Glutamatergic neuron (in vitro differentiated cells): ENCODE measurements at places on chromosomes 7 and 10. TPM values are rescaled to one million over a fixed set of nuclear protein-coding genes. Genes with fewer than 3 reads are reported as not detected.

GJD4 gene
- total RNA-seq: not detected

- DNase-seq: no peak
Measured at GRCh38 chr10:126734015-126734414, 63.5 kb upstream of the C10orf90 start.

DNA sequence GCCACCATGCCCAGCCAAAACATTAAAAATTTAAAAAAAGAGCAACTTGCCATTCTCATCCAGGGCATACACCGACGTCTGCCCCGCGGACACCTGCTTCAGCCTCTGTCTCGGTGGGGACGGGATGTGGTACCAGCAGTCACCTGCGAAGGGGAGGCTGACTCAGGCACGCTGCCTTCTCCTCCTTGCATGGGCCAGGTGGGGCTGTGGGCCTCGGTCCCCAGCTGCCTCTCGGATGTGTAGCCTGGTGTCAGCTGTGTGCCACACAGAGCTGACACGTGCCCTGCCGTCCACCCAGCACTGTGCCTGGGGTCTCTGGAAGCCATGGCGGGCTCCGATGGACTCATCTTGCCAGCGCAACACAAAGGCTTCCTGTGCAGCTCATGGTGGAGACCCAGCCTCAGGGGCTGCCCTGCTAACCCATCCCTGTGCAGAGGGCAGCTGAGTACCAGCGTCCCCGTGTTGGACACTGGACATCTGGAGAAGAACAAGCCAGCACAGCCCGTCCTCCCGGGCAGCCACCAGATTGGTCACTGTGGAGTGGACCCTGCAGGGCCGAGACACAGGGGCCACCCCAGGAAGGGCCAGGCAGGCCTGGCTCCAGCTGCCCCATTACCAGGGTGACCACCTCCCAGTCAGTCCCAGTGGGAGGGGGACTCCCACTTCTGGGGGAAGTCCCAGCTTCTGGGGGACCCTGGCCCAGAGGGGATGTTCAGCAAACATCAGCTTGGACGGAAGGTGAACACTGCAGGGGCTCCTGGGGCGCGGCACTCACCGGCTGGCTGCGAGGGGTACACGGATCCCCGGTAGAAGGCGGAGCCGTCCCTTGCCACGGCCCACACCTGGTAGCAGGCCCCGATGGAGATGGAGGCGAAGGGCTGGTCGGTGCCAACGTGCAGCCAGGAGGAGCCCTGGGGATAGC is 10.6 kb downstream of the BHLHA15 start:
- DNase-seq: no peak

- DNase-seq: peak; percentile 69
Measured at GRCh38 chr7:151244196-151244840, 4.2 kb downstream of the SMARCD3 start.

- no peak for DNase-seq
Measured at GRCh38 chr7:5429857-5430611, 6.4 kb upstream of the TNRC18 start.

GRCh38 chr10:71125749-71126107 is 86.6 kb upstream of the UNC5B start:
- no peak for DNase-seq

- DNase-seq: no peak
Measured at GRCh38 chr10:79182781-79183467, 114.2 kb downstream of the ZMIZ1 start.

CLCN1 gene
- 0.56 TPM for total RNA-seq
